ENCODE measurements at places on chromosomes 16 and 17.

DNA sequence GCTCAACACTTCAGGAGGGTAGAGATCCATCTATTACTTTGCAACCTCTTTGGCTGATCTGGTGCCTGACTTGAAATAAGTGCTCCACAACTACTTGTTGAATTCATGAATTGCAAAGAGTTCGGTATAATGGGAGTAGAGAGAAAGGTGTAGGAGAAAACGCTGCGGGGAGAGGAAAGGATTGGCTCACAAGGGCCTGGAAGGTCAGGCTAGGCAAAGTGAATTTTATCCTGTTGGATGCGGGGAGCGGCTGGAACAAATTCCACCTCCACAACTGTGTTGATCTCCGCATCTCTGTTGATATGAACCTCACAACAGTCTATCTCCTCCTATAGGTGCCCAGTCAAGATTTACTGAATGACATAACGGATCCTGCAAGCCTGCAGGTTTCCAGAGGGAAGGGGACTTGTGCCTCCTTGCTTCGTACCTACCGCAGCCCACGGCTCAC, 684 bp downstream of the SLX4 start:
- DNase-seq: no peak

- DNase-seq: no peak
These were observed at the start of gene PRSS36 for GRCh38 chr16:31149894-31150890. TSS of gene PRSS36 (minus strand) at chr16:31150066. CDS start at chr16:31150035, 31 bp downstream.

DNA sequence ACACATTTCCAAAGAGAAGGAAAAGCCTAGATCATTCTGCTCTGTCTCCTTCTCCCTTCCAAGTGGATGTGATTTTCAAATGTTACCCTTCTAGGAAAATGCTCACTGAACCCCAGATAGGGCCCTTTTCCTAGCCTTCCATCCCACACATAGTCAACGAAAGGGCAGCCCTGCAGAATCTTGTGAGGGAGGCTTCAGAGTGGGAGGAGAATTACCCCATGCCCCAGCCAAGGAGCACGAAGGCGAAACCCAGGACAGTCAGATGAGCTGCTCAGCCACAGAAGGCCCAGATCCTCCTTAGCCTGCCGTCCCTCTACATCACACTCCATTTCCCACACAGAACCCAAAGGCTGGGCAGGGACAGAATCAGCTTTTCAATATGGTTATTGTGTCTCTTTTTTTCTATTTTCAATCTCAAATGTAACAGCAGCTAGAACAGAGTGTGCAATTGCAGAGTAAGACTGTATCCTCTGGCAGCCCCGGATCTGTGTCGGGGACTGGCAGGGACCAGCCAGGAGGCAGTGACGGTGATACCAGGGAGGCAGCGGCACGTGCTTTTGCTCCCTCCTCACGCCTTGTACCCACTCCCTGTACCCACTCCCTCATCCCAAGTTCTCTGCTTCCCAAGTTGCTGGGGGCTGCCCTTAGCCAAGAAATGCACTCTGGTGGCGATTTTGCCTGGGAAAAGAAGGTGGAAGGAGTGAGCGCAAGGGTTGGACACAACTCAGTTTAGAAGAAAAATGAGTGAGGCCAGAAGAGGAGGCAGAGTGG, 3.7 kb upstream of the SDK2 start:
- DNase-seq: no peak

DNA sequence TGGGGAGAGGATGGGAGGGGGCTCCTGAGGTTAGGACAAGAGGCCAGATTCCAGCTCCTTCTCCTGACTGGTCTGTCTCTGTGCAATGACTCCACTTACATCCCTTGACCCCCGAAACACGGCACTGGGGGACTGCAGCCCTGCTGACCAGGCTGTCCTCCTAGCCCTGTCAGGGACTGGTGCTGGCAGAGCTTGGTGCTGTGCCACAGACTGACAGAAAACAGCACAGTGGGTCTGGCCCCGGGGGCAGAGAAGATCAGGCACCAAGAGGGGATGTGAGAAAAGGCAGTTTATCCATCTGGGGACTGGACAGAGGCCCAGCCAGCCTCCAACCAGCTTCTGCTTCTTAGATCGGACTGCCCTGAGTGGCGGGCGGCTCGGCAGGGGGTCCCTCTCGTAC, 19.4 kb downstream of the SLC38A7 start:
- DNase-seq: no peak

- DNase-seq: no peak
These were observed 239.8 kb upstream of the SALL1 start for GRCh38 chr16:51390877-51391276.

- DNase-seq: no peak
These were observed 29.0 kb downstream of the MARCHF10 start for GRCh38 chr17:62778990-62779681.

- DNase-seq: no peak
These were observed 4.3 kb downstream of the KATNB1 start for GRCh38 chr16:57739756-57740422.

GRCh38 chr16:80263181-80263823, 277.5 kb upstream of the DYNLRB2 start:
- no peak for DNase-seq

- no peak for DNase-seq
These were observed 41.8 kb upstream of the ARL4D start for GRCh38 chr17:43356999-43357398.

GRCh38 chr16:2987833-2988232, 7.6 kb upstream of the PKMYT1 start:
- no peak for DNase-seq

DNA sequence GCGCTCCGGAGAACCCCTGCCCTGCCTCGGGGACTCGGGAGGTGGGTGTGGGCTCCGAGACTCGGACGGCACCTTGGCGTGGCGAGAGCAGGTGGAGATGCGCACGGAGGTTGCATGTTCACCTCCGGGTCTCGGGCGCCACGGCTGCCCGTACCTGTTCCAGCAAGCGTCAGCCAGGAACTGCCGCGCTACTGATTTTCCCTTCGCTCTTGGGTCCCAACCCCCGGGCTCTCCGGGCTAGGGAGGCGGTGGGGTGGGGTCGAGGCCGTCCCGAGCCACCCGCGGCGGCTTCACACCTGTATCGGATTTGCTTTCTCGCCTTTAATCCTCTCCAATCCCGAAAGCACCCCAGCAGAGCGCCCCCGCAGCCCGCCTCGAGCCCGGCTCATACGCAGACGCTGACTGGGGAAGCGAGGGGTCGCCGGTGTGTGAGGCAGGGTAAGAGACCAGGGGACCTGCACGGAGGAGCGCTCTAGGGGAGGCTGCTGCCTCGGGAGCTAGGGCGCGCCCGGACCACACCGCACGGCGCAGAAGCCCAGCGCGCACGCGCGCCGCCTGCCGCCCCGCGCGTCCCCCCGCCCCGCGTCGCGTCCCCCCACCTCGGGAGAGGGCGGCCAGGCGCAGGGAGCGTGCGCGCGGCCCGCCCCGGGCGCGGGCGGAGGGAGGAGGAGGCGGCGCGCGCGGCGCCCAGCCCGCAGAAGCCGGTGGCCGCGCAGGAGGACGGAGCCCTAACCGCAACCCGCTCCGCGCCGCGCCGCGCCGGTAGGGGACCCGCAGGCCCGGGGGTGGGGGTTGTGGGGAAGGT, at the start of gene DUSP14:
Gene DUSP14 (plus strand): TSS at position 695 of the 805 bp plus-strand sequence. CDS start 22,382 bp downstream, outside the sequence.
- DNase-seq: no peak

GRCh38 chr16:11414815-11415775, 69.8 kb downstream of the RMI2 start:
- DNase-seq: no peak

GRCh38 chr16:81940781-81941560, 70.3 kb downstream of the SDR42E1 start:
- DNase-seq: no peak

Data from esophagus squamous epithelium (tissue), 5 donors.